OCI-LY7 (cell line): ENCODE measurements at places on chromosomes 1 and 21. TPM values are rescaled to one million over a fixed set of nuclear protein-coding genes. Genes with fewer than 3 reads are reported as not detected.
A peak's percentile ranks its signal among the peaks of the same experiment; 100 is the strongest.

GRCh38 chr21:42848932-42849758, 30.2 kb downstream of the WDR4 start:
- no peak for DNase-seq

- DNase-seq: no peak
Observed at GRCh38 chr1:198449727-198450433, 90.6 kb downstream of the ATP6V1G3 start.

DNA sequence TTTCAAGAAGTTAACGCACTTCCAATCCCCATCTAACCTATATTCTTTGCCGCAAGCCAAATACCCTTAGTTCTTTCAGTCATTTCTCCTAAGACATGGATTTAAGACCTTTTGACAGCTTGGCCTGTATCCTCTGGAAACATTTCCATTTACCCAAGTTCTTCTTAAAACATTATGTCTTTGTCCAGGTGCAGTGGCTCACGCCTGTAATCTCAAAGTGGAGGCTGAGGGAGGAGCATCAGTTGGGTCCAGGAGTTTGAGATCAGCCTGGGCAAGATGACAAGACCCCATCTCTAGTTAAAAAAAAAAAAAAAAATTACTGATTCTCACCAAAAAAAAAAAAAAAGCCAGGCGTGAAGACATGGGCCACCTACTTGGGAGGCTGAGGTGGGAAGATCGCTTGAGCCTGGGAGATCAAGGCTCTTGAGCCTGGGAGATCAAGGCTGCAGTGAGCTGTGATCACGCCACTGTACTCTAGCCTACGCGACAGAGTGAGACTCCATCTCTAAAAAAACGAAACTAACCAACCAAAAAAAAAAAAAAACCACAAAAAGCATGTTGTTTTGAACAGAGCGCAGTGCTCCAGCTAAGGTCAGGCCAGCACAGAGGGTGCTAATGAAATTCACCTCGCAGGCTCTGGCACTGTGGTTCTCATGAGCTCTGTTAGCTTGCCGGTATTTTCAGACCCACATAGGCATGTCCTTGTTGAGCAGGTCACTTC, 36.0 kb downstream of the NUAK2 start:
- DNase-seq: peak; percentile 78

GRCh38 chr1:72757843-72758242, 475.5 kb upstream of the NEGR1 start:
- DNase-seq: no peak

GRCh38 chr1:228664399-228664914, 70.8 kb upstream of the RHOU start:
- DNase-seq: peak; percentile 65

- peak; percentile 51 for DNase-seq
Observed at GRCh38 chr1:48202030-48202752, 20.3 kb upstream of the SLC5A9 start.

- no peak for DNase-seq
Observed at GRCh38 chr1:1274299-1274930, 761 bp upstream of the UBE2J2 start.

- no peak for DNase-seq
Observed at GRCh38 chr1:160907976-160908375, 23.0 kb upstream of the ITLN1 start.

GRCh38 chr1:22694172-22694571, 16.5 kb upstream of the EPHB2 start:
- no peak for DNase-seq

- no peak for DNase-seq
Observed at GRCh38 chr1:99305626-99306025, 41.3 kb downstream of the PLPPR4 start.

DNA sequence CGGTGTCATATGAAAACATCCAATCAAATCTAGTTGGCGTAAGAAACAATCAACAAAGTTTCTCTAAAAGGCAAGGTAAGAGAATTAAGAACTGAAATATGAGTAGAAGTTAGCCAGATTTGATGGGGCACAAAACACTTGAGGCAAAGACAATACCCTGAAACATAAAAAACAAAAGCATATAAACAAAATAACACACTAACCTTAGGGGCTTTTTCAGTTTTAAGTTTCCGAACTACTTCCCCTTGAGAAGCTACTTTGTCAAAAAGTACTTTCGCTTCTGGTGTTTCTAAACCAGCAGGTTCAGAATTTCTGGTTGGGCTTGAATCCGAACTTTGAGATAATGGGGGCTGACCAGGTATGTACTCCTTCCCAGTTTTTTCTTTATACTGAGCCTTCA, 57.9 kb downstream of the EPRS1 start:
- DNase-seq: no peak

GRCh38 chr1:159936273-159936904, 9.0 kb downstream of the IGSF9 start:
- DNase-seq: peak; percentile 60

GRCh38 chr21:45596704-45597318, 46.7 kb upstream of the PCBP3 start:
- peak; percentile 73 for DNase-seq

- peak; percentile 30 for DNase-seq
Observed at GRCh38 chr1:1038694-1039093, 18.8 kb downstream of the AGRN start.

DNA sequence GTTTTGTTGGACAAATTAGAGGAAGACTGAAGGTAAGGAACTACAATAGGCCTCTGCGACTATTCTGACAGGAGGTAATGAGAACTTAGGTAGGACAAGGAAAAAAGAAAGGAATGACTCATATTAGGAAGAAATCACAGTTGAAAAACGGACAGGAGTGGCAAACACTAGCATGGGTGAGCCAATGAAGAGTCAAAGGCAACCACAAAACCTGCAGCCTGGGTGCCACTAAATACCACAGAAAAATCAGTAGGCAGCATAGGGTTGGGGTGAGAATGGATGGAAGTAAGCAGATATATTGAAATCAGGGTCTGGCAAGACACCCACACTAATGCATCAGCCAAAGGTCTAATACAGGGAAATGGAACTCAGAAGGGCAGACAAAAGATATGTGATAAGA, 10.0 kb downstream of the RBM34 start:
- no peak for DNase-seq

GRCh38 chr1:184222652-184223052, 164.2 kb upstream of the C1orf21 start:
- DNase-seq: peak; percentile 39

GRCh38 chr1:116919802-116920201, 10.1 kb downstream of the PTGFRN start:
- no peak for DNase-seq

GRCh38 chr1:156021093-156021428, 310 bp upstream of the SSR2 start:
- no peak for DNase-seq

DNA sequence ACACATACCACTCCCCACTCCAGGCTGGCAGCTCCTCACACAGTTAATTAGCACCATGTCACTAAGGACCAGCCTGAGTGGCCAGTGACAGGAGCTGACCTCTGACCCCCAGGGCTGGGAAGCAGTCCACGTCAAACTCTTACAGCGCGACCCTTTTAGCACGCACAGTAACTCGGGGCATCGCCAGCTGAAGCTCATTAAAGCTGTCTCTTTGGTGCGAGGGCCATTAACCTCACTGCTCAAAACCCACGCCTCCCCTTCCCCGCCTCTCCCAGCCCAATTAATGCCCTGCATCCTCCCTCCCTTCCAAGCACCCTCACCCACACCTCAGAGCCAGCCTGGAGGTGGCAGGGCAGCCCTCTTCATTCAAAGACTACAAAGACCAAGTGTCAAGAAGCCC, 31.7 kb downstream of the DMAP1 start:
- DNase-seq: no peak

DNA sequence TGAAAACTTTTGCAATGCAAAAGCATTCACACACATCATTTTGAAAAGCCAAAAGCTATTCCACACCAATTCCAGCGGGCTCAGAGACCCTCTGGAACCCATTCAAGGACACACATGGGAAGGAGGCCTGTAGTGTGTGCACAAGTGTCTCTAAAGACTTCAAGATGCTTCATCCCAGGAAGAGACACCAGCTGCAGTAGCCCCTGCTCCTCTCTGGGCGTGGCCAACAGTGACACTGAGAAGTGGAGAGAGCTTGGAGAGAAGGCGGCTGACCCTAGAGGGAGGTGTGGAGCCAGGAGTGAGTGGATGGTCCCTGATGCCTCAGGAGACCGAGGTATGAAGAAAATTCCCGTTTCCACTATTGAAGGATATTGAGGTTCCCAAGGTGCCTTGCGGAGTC, 14.9 kb upstream of the TNNI1 start:
- no peak for DNase-seq

DNA sequence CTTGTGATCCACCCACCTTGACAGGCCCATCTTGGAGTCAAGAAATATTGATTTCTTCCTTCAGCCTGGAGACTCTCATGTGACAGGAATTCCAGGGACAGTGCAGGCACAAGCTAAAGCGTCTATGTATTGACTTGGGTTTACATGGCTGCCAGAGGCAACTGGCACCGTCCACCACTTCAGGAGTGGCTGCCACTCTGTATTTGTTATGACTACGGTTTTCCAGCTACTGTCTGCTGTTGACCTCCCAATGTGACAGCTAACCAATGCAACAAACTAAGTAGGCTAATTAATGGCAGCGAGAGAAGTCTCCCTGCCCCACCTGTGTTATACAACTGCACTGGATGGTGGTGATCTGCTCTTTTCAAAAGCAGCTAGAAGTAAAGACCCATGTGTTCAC, 56.9 kb downstream of the CD58 start:
- no peak for DNase-seq

DNA sequence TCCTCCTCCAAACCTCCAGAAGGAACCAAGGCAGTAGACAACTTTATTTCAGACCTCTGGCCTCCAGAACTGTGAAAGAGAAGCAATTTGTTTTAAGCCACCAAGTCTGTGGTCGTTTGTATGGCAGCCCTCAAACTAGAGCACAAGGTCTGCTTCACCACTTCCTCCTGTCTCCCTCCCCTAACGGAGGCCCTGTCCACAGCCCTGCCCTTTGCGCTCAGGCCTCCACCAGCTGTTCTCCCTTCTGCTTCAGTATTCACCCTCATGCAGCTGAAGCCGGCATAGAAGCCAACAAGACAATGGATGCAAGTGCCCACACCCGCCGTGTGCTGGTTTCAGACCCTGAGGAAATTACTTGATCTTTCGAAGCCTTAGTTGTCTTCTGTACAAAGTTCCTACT, 364.1 kb downstream of the HHAT start:
- no peak for DNase-seq

DNA sequence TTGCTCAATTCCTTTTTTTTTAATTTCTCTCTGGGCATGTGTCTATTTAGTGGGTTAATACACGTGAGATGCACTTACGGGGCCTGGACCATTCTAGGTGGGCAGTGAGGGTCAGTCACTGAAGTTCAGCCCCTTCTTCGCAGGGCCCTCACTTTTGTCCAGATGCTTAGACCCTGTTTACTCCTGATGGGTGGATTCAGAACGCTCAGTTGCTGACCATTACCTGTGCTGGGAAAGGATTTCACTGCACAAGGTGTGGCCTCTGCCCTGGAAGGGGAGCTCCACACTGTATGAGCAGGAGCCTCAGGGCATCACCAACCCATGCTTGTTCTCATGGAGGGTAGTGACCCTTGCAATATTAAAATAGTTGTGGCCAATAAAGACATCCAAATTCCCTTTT, 4.5 kb downstream of the PRAMEF12 start:
- no peak for DNase-seq

GRCh38 chr1:228860911-228861831, 125.9 kb downstream of the RHOU start:
- DNase-seq: no peak

DNA sequence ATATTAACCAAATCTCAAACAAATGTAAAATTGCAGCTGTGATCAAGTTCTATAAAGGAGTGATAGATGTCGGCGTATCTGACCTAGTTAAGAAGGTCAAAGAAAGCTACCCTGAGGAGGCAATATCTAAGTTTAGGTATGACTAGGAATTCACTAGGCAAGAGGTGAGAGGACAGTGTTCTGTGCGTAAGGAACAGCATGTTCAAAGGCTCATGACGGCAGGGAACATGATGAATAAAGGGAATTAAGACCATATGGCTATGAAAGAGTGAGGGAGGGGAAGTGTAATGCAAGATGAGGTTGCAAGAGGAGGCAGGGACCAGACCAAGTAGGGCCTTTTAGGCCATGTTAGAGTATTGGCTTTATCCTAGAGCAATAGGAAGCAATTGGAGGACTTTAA, 8.6 kb downstream of the LIX1L start:
- DNase-seq: no peak

DNA sequence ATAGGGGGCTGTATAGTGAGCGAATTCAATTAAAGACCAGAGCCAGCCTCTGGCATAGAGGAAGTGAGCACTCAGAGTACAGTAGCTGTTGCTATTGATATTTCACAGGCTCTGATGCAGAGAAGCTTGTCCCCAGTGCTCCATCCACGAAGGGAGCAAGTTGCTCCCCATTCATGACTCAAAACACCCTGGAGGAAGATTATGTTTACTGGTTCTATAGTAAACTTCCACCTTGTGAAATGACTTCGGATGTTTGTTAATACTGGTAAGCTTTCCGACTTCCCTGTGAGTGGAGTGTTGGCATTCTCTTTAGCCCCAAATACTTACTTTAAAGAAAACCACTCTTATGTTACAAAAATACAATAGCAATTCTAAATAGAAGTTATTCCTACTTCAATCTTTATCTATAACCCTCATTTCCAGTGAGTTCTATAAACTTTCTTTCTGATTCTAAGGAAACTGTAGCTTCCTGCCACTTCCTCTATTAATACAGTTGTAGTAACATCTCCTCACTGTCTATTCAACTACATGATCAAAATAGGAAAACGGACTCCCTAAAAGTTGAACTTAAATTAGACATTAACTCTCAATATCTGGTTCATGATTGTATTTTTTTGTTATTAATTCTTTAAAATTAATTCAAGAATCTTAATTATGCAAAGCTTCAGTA, 46.4 kb downstream of the ZNF281 start:
- DNase-seq: no peak

DNA sequence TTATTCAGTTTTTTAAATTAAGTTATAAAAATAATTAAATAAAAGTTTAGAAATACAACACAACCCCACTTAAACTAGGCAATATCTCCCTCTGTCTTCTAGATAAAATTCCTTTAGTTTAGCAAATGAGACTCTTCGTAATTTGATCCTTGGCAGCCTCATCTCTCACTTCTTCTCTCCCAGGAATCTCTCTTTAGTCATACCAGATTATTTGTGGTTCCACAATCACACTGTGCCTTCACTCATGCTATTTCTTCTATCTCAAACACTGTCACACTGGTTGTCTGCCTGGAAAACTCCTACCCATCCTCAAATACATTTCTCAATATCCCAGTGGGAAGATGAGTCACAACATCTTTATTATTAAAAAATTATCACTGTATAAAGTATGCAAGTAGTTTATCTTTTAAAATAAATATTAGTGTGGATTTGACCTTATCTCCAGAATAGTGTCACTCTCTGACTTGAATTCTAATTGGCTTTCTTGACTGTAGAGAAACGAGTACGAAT, 195.5 kb downstream of the KCNH1 start:
- no peak for DNase-seq

- no peak for DNase-seq
Observed at GRCh38 chr1:247013391-247013790, 5.5 kb upstream of the ZNF695 start.

Gene SPRR1B
- total RNA-seq: not detected in 2 replicates

Gene CLCA4
- not detected in 2 replicates for total RNA-seq

Gene CLCA1
- total RNA-seq: not detected in 2 replicates

Gene RCC2
- total RNA-seq: 250 and 271 TPM in 2 replicates

Gene LBR
- 288 and 297 TPM in 2 replicates for total RNA-seq

Gene CR1L
- not detected in 2 replicates for total RNA-seq

Gene S100A1
- not detected in 2 replicates for total RNA-seq

Gene DNAI4
- 10.2 and 12.0 TPM in 2 replicates for total RNA-seq

Gene TRIM58
- total RNA-seq: not detected in 2 replicates

Gene C1orf87
- not detected in 2 replicates for total RNA-seq

Gene NCF2
- 13.5 and 17.4 TPM in 2 replicates for total RNA-seq

Gene CRYAA
- not detected in 2 replicates for total RNA-seq

Gene TAF1A
- 18.3 and 19.2 TPM in 2 replicates for total RNA-seq

Gene NPL
- 6.3 and 7.0 TPM in 2 replicates for total RNA-seq

Gene OVAAL
- total RNA-seq: not detected in 2 replicates

Gene ADAR
- 136 and 139 TPM in 2 replicates for total RNA-seq

Gene TMEM52
- 2.5 and 2.7 TPM in 2 replicates for total RNA-seq
